Kidney capillary endothelial cell (primary cell): ENCODE measurements at places on chromosomes 12 and 14.

- DNase-seq, result no peak
These were observed 93.5 kb upstream of the PTHLH start for GRCh38 chr12:28065889-28066630.

GRCh38 chr14:91399868-91400640 lies 17.6 kb downstream of the CCDC88C start:
- no peak for DNase-seq

GRCh38 chr12:127717278-127717677 lies 549.7 kb upstream of the TMEM132C start:
- no peak for DNase-seq

DNA sequence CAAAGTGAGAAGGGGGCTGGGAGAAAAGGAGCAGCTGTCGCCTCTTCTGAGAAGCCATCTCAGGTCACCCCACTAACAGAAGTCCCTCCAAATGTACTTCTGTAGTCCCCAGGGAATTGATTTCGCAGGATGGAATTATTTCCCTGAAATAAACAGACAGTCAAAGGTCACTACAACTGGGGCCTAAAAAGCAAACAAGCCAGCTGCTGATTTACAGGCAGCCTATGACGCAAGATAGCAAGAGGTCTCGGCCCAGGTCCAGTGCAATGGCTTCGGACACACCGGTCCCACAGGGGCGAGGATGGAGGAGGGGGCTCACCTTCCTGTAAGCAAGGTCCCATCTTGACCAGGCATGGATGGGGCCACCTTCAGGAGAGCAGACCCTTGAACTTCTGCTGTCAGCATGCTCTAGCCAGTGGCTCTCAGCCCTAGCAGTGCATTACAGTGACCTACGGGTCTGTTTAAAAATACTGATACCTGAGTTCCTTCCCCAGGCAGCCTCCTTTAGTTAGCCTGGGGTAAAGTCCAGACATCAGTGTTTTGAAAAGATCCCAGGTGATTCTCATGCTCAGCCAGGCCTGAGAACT lies 18.1 kb downstream of the NUAK1 start:
- DNase-seq, result no peak

DNA sequence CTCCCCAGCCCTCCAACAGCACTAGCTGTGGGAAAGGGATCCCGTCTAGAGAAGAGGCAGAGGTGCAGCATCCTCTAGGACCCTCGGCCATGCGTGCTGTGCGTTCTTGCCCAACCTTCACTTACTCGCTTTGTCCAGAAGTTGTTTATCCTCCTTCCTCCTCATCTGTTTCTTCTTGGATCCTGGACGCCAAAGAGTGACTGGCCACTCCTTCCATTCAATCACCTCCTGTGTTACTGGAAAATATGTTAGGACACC lies 140.5 kb downstream of the ZFP36L1 start:
- DNase-seq, result no peak

GRCh38 chr12:97559267-97559666 lies 96.7 kb downstream of the RMST start:
- no peak for DNase-seq

DNA sequence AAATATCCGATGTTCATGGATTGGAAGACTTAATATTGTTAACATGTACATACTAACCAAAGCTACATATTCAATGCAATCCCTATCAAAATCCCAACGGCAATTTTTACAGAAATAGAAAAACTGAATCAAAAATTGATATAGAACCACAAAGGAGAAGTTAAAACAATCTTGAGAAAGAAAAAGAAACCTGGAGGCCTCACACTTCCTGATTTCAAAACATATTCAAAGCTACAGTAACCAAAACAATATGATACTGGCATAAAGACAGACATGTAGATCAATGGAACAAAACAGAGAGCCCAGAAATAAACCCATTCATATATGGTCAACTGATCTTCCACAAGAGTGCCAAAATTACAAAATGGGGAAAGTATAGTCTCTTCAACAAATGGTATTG lies 5.4 kb upstream of the PELI2 start:
- no peak for DNase-seq
